ENCODE measurements at places on chromosomes 1 and 21. TPM values are rescaled to one million over a fixed set of nuclear protein-coding genes. Genes with fewer than 3 reads are reported as not detected.

SLAMF6 gene
- 0.15 TPM for polyA plus RNA-seq

FCRL3 gene
- polyA plus RNA-seq: not detected

SPRR3 gene
- polyA plus RNA-seq: not detected

BNIPL gene
- polyA plus RNA-seq: 0.53 TPM

SLC1A7 gene
- polyA plus RNA-seq: 0.17 TPM

FCER1A gene
- not detected for polyA plus RNA-seq

MAN1C1 gene
- 56.4 TPM for polyA plus RNA-seq

CCDC30 gene
- 7.2 TPM for polyA plus RNA-seq

NKAIN1 gene
- 21.1 TPM for polyA plus RNA-seq

OR2L8 gene
- polyA plus RNA-seq: not detected

TMIGD3 gene
- polyA plus RNA-seq: 3.9 TPM

ADGRB2 gene
- polyA plus RNA-seq: 67.9 TPM

ZC3H12A gene
- polyA plus RNA-seq: 0.27 TPM

C8A gene
- not detected for polyA plus RNA-seq

CAPN8 gene
- polyA plus RNA-seq: 0.61 TPM

RNF186 gene
- 0.98 TPM for polyA plus RNA-seq

ATP8B2 gene
- polyA plus RNA-seq: 12.5 TPM

B3GALT2 gene
- 2.3 TPM for polyA plus RNA-seq

HHIPL2 gene
- not detected for polyA plus RNA-seq

ZDHHC18 gene
- polyA plus RNA-seq: 30.7 TPM

CD101 gene
- 1.7 TPM for polyA plus RNA-seq

FAM151A gene
- not detected for polyA plus RNA-seq

KIF21B gene
- 34.3 TPM for polyA plus RNA-seq

MEX3A gene
- 91.7 TPM for polyA plus RNA-seq

OR2L13 gene
- 2.6 TPM for polyA plus RNA-seq

SPRR2E gene
- polyA plus RNA-seq: not detected

AJAP1 gene
- polyA plus RNA-seq: 2.3 TPM

CFAP74 gene
- polyA plus RNA-seq: 0.93 TPM

AADACL3 gene
- polyA plus RNA-seq: not detected

SZT2 gene
- polyA plus RNA-seq: 10.4 TPM

CD247 gene
- polyA plus RNA-seq: 1.0 TPM

NPR1 gene
- 1.8 TPM for polyA plus RNA-seq

SPATA21 gene
- polyA plus RNA-seq: not detected

RAP1GAP gene
- 60.7 TPM for polyA plus RNA-seq

Measured in brain (organoid and tissue), 16 donors.